ENCODE measurements at places on chromosomes 3 and 15.

DNA sequence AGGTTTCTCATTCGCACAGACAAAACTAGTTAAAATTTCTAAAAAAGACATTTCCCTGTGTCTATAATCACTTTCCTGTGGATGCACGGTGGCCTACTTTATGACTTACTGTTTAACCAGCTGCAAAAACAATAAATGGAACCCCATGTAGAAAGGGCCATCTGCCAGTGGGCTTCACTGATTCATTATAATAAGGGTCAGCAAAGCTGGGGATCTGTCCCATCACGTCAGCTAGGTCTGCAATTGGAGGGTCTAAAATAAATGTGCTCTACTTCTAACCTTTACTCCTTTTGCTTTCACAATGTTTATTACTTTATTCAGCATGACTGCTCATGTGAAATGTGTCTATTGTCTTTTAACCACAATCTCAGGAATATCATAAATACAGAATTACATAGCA lies 43.1 kb upstream of the NMD3 start:
- DNase-seq, result no peak

GRCh38 chr3:71806736-71807135 lies 21.8 kb upstream of the PROK2 start:
- DNase-seq, result no peak

DNA sequence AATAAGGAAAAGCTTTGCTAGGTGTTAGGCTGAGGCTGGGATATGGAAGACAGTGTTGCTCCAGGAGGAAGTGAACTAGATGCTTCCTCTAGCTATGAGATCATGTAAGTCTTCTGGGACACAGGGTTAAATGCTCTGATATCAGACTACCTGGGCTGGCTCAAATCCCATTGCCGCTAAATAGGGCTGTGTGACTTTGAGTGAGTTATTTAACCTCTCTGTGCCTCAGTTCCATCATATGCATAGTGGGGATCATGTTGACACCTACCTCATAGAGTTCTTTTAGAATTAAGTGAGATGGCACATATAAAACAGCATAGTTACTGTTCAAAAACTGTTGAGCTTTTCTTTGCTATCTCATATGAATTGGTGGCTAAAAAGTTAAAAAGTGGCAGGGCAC lies 12.6 kb downstream of the RPLP1 start:
- DNase-seq, result no peak

GRCh38 chr3:80159990-80160506 lies 392.2 kb upstream of the ROBO1 start:
- no peak for DNase-seq

DNA sequence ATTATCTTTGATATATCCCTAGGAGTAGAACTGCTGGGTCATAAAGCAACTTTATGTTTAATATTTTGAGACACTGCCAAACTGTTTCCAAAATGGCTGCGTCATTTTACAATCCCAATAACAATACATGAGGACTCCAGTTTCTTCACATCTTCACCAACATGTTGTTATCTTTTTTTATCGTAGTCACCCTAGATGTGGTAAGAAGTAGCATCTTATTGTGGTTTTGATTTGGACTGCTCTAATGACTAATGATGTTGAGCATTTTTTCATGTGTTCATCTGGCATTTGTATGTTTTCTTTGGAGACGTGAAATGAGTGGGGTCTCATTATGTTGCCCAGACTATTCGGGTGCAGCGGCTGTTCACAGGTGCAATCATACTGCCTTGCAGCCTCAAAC lies 83.8 kb downstream of the MAP4 start:
- no peak for DNase-seq

- DNase-seq, result no peak
These were observed 73.1 kb upstream of the TERB2 start for GRCh38 chr15:44883199-44883877.

- DNase-seq, result no peak
These were observed 29.1 kb downstream of the FGD5 start for GRCh38 chr3:14847613-14848541.

- no peak for DNase-seq
These were observed 511.6 kb upstream of the MDFIC2 start for GRCh38 chr3:70824078-70824477.

Data from activated naive CD8-positive, alpha-beta T cell treated with anti-CD3 and anti-CD28 coated beads, Interleukin-2, amount 50 U/mL, for 24 hours (primary cell).